GM12892 (cell line): ENCODE measurements at places on chromosomes 1 and 21.

- no peak for DNase-seq
Observed at GRCh38 chr1:196393742-196394141, 214.5 kb downstream of the KCNT2 start.

DNA sequence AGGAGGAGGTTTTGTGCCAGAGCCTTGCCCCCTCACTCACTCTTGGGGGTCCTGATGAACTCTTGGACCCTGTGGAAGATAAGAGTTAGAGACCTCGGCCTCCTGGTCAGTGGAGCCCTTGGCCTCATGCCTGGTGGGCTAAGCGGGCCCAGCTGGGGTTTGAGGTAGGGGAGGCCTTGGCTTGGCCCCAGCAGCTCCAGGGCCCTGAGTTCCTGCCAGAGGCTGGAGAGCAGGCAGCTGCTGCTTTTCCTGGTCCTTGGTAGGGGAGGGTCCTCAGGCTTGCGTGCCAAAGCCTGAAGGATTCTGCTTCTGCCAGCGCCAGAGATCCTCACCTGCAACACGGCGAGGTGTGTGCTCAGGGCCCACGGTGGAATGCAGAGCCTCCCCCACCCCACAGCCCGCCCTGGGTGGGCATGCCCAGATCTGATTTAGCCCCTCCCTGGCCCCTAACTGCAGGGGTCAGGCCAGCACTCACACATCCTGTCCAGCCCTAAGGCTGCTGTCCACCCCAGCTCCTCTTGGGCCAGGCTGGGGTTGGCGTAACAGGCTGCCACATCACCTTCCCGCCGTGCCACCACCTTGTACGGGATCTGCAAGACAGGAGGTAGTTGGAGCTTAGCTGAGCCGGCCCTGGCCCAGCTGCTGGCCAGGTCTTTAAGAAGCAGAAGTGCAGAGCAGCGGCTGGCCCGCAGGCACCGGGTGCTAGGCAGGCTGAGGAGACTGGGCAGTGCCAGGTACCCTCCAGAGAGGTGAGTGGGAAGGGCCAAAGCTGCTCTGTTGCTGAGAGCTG, 4.7 kb downstream of the GALE start:
- DNase-seq, result no peak

DNA sequence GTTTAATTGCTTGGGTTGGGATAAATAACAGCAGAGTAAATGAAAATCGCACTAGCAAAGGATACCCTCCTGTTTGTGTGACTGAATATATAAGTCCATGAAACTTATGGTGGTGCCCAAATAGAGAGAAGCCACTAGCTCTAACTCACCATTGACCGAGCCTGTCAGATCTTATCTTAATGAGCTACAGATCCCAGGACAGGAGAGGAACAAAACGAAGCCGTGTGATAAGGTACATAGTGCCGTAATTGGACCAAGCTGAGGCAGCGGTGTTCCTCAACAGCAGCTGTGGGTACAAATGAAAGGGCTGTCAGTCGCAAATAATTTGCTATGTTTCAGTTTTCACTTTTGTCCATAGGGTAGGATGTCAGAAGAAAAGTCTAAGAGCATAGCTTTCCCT, 276.1 kb downstream of the PTBP2 start:
- no peak for DNase-seq

GRCh38 chr1:43382027-43382779, 7.4 kb downstream of the MED8 start:
- DNase-seq, result no peak

DNA sequence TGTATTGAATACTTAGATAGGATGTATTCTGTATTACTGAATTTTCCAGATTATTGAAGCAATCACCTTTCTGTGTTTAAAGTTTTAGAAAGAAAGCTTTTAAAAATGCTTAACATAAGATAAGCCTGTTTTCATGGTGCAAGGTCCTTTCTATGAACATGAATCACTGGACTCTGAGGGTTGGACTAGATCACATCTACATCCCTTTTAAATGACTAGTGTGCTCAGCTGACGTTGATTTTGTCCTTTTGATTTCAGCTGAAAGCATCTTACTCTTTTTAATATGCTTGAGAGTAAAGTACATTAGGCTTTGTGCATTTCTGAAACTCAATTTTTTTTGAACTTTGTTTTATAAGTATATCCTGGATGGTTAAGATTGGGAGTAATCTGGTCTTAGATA, 16.2 kb downstream of the MIER1 start:
- DNase-seq, result no peak

DNA sequence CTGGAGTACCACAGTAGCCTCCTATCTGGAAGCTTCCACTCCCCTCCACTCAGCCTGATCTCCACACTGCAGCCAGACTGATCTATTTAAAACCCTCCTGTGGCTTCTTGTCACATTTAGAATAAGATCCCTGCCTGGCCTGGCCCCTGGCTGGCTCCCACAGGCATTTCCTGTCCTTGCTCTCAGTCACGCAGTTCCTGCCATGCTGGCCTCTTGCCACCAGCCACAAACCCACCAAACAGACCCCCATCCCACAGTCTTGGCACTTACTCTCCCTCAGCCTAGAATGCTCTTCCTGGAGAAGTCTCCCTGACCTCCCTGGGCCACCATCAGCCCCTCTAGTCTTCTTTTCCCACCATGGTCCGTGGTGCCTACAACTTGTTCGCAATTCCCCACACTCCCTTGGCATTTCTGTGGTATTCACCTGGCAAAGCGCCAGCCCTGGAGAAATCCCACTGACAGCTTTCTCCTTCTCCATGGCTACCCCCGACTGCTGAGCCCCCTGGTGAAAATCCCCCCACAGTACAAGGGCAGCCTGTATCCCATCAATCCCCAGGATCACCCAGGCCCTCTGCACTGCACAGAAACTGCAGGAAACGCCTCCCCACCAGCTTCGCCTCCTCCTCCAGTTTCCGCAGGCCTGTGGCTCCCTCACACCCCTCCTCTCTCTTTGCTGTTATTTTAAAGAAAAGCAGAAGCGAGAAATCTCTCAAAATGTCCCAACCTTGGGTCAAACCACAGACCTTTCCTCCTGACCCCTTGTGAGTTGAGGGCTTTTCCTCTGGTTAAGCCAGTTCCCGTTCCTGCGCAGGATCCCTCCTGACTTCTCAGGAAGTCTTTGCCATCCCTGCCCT, 94.5 kb downstream of the SYT2 start:
- DNase-seq, result peak; percentile 56

- DNase-seq, result peak; percentile 99
Observed at GRCh38 chr1:27959792-27960603, at the start of gene XKR8. Gene XKR8, plus strand, starts transcription at chr1:27959973. Its CDS starts 97 bp downstream, at chr1:27960070.

DNA sequence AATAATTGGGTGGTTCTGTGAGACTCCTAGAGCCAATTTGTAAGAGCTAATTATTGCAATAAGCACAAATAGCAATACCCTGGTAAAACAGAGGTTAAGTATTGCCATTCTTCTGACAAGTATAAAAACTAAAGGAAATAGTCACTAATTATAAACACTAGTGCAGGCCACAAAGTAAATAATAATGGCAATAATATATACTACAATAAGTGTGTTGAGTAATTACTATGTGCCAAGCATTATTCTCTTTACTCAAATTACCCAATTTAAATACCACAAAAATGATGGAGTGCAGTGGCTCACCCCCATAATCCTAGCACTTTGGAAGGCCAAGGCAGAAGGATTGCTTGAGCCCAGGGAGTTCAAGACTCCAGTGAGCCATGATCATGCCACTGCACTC, 15.3 kb downstream of the ZMYM6 start:
- DNase-seq, result no peak

GRCh38 chr1:222413436-222413835, 134.5 kb downstream of the HHIPL2 start:
- DNase-seq, result no peak

GRCh38 chr1:67839826-67840225, 6.6 kb upstream of the GNG12 start:
- DNase-seq, result no peak
